NCI-H1048 (cell line): ENCODE measurements at places on chromosomes 11 and 22.
A peak's percentile ranks its signal among the peaks of the same experiment; 100 is the strongest.

- no peak for DNase-seq
Observed at GRCh38 chr11:69869311-69869939, 50.2 kb upstream of the FGF3 start.

- DNase-seq = no peak
Observed at GRCh38 chr11:10758957-10759356, 7.9 kb downstream of the CTR9 start.

GRCh38 chr11:7548659-7549274 lies 35.0 kb downstream of the PPFIBP2 start:
- no peak for DNase-seq

DNA sequence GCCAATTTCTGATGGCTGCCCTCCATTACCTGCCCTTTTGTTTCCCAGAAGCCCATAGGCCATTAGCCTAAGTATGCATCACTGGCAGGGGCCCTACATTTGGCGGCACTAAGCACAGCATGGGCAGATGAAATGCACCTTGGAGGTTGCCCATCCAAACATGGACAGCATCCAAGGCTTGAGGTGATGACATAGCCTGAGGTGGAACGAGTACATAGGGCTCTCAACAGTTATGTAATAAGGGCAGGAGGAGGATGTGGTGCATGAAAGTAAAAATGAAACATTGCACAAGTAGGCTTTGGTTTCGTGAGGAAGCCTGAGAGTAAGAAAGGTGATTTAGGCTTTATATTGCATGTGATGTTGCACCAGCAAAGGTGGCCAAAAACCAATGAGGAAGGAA lies 148.1 kb downstream of the FAM76B start:
- no peak for DNase-seq

DNA sequence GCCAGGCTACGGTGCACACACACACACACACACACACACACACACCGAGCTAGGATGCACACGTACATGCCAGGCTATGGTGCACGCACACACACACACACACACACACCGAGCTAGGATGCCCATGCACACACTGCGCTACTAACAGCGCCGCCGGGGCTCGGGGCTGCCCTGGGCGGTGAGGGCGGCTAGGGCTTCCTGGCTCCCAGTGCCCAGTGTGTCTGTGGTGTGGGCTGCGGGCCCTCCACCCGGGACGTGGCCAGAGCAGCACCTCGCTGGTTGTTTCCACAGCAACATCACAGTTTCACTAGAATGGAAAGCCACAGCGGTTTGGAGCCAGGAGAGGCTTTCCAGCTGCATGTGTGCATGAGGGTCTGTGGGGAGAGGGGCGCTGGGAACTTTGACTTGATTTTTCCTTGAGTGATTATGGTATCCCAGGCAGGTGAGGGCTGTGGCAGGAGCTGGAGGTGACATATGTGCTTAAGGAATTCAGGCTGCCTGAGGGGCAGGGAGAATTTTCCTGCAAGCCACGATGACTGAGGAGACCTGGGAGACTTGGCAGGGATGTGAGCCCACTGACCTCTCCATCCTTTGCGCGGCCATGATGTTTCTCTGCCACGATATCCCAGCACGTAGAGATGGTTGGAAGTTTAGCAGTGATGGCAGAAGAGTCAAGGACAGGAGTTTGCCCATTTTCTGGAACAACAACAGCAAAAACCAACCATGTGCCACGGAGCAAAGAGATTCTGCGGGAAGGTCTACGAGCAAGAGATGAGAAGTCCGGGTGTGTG lies 195.9 kb downstream of the SNX19 start:
- no peak for DNase-seq

DNA sequence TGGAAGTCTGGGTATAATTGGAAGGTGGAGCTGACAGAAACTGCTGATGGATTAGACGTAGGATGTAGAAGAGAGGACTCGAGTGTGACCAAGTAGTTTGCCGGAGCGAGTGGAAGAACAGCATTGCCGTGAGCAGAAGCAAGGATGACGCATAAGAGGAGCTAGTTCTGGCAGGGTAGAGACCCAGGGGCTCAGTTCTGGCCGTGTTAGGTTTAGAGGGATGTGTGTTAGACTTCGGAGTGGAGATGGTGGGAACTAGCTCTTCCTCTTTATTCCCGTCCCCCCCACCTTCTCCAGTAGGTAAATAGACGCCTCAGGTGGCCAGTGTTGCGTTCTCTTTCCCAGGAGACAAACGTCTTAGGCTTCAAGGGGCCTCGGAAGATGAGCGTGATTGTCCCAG lies 19.1 kb downstream of the TUB start:
- DNase-seq = no peak

GRCh38 chr11:69888483-69889181 lies 69.4 kb upstream of the FGF3 start:
- peak; percentile 23 for DNase-seq

DNA sequence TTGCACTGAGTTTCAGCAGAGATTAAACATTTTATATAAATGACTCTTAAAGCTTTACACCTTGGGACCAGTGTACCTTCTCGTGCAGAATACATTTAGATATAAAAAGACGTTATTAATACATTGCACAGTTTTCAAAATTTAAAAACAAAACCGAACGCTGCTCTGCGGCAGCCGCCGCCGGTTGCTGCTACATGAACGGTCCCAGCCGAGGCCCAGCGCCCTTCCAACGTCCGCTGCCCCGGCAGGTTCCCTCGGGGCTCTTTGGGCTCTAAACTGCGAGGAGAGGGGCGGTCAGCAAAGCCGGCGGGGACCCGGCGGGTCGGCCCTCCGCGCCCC lies 2.0 kb downstream of the CDKN1C start:
- no peak for DNase-seq

DNA sequence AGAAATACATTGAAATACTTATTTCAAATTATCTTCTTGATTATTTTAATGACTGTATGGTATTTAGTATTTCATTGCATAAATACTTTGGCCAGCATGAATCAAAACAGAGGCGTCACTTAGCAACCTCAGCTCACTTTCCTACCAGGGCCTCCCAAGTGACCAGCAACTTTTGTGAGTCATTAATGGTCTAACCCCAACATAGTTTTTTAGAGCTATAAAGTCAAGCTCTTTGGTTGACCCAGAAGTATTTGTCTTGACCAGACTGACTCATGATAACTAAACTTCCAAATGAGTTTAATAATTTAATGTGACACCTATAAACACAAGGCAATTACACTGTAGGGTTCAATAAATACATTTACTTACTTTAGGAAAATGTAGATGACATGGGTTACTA lies 27.9 kb upstream of the RBMXL2 start:
- no peak for DNase-seq

GRCh38 chr11:18844753-18845367 lies 53.3 kb upstream of the PTPN5 start:
- no peak for DNase-seq

GRCh38 chr11:130554241-130555055 lies 106.0 kb downstream of the ADAMTS15 start:
- DNase-seq = no peak

DNA sequence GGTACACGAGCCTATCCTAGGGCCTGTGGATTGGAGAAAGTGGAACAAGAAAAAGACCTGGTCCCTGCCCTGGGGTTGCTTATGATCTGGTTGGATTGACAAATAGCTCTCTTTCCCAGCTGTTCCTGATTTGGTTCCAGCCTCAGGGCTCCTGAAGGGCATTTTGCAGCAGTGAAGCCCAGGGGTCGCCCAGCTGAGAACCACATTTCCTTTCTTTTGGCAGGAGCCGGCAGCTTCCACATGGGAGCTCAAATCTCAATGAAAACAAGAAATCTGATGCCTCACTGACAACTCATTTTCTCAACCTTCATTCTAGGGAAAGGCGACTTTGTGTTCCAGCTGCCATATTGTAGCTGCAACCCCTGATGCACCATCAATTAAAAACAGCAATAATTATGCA lies 140.6 kb upstream of the CADM1 start:
- no peak for DNase-seq

- no peak for DNase-seq
Observed at GRCh38 chr11:14872032-14872431, 20.0 kb downstream of the CYP2R1 start.

GRCh38 chr22:27420817-27421361 lies 380.7 kb downstream of the MN1 start:
- DNase-seq = no peak

GRCh38 chr11:22065472-22065871 lies 127.4 kb upstream of the ANO5 start:
- DNase-seq = no peak

- DNase-seq = no peak
Observed at GRCh38 chr11:100991541-100991940, 138.1 kb downstream of the PGR start.

DNA sequence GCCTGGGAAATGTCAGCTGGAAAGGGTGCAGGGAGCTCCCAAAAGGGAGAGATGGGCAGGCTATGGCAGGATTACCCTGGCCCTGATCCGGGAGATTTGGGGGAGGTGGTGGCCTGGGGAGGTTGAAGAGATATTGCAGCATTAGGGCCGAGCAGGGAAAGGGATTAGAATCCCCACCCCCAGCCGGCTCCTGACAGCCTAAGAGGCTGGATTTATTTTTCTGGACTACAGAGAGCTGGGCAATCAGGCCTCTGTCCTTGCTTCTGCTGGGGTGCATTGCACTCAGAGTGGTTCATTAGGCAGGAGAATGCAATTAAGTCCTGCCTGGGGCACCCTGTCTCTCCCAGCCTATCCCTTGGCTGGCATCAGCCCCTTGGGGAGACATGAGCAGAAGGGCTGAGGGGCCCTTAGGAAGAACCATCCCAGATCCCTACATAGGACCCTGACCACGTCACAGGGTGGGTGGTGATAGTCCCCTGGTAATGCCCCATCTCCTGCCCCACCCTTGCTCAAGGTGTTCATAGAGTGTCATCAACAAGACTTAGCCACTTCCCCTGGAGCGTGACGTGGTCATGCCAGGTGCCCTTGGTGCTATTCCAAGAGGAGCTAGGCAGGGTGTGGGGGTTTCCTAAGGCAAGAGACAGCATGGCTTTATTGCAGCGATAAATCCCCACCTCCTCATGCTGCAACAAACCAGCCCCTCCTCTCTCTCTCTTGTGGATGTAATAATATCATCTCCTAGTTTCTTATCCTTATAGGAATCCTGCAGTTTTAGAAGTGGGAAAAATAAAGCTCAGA lies 38.4 kb upstream of the KLHL35 start:
- no peak for DNase-seq

- DNase-seq = no peak
Observed at GRCh38 chr22:28141614-28142013, 222.6 kb upstream of the PITPNB start.

DNA sequence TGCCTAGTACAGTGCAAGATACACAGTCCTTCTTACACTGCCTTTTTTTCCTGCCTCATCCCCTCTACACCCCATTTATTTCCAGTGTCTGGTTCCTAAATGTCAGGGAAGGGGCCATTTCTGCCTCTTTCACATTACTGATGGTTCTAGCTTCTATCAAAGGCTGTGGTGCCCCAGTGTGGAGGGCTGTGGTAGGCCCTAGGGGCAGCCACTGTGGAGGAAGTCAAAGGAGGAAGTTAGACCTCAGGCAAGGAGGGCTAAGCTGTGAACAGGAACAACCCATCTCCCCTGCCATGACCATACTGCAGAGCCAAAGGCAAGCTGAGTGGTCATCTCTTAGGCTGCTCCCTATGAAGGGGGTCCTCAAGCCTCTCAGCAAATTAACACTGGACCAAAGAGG lies 81.9 kb upstream of the CRTAM start:
- no peak for DNase-seq

DNA sequence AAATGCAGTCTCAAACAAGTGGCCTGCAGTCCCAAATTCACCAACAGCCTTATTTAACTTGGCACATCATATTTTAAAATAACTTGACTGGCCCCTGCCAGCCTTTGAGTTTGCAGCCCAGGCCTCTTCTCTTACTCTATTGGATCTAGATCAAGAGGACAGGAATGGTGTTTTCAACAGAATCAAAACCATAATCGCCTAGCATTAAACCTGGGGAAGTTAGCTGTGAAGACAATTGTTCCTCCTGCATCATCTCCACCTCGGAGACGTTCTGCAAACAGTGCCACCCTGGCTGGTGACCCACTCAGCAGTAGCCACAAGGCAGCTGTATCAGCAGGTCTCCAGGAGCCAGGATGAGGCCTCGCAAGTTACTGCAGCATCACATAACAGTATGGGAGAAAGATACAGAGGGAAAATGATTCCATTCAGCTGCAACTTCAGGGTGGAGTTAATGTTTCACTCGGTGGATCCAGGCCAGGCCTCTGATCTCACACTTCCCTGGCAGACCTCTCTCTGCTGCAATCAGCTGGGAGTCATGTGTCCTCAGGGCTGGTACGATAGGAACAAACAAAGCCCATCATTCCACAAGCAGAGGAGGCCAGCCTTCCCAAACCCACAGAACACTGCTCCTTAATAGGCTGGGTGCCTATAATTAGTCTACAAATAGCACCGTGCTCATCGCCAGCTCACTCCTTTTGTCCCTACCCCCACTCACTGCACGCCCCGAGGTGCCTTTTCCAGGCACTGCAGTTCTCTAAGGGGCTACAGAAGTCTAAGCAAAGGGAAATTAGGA lies 18.6 kb upstream of the SCN2B start:
- no peak for DNase-seq

DNA sequence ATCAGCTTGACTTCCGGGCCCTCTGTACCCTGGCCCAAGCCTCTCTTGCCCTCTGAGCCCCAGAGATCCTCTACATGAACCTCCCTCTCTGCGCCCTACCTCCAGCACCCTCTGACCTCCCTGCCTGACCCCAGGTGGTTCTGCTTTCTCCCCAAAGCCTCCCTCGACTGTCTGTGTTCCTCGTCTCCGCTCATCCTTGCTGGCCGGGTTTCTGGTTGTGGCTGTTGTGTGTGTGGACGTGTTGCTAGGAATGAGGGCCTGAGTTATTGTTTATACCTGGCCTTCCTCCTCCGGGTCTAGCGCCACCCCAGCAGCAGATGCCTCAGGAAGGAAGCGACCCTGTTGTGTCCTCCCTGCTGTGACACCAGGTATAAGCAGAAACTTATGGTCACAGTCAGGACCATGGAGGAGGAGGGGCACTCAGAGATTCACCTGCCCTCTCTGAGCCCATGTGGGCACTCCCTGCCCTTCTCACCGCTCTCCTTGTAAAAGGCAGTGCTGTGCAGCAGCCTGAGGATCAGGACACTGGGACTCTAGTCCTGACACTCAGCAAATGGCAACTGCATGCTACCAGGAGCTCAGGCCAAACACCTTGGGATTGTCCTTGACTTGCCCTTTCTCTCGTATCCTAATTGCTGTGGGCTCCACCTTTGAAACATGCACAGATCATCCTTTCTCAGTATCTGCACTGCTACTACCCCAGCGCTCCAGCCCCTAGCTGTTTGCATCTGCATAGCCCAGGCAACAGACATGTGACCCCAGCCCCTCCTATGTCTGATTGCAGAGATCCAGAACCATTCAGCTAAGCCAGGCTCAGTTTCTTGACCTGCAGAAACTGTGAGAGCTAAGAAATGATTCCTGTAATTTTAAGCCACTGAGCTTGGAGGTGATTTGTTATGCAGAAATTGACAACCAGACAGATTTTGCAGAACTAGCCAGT lies 140.1 kb downstream of the ST3GAL4 start:
- no peak for DNase-seq

DNA sequence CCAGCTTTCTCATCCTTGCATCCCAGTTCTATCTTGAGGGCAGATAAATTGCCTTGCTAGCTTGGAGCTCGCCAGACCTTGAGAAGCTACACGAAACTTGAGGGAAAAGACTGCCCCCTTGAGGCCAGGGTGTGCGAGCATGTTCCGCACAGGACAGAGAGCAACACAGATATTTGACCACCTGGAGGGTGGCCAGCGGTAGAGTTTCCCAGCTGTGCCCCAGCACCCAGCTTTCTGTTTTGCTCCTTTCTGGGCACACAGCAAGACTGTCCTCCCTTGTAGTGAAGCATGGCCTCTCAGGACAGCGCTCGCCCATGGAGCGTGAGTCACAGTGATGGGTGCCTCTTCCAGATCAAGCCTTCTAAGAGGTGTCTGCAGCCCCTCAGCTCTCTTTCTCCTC lies 23.5 kb downstream of the SPATA19 start:
- DNase-seq = no peak

GRCh38 chr11:63523151-63523550 lies 13.5 kb upstream of the PLAAT4 start:
- DNase-seq = no peak
